Fibroblast of villous mesenchyme (primary cell): ENCODE measurements at places on chromosomes 6 and 20.

- peak; percentile 19 for DNase-seq
Observed at GRCh38 chr6:143402721-143403336, 47.7 kb downstream of the ADAT2 start.

DNA sequence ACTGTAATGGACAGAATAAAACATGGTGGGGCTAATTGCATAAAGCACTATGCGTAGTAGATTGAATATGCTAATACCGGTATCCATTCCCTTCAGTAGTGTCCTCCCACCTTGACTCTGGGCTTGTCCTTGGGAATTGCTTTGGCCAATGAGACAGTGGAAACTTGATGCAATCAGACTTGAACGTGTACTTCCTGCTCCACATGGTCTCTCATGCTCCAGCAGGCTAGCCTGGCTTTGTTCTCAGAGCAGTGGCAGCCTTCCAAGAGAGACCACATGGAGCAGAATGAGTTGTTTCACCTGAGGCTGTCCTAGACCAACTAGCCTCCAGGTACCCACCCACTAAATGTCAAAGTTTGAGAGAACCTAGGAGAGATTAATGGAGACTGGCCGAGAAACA lies 37.0 kb upstream of the BTBD3 start:
- peak; percentile 7 for DNase-seq

DNA sequence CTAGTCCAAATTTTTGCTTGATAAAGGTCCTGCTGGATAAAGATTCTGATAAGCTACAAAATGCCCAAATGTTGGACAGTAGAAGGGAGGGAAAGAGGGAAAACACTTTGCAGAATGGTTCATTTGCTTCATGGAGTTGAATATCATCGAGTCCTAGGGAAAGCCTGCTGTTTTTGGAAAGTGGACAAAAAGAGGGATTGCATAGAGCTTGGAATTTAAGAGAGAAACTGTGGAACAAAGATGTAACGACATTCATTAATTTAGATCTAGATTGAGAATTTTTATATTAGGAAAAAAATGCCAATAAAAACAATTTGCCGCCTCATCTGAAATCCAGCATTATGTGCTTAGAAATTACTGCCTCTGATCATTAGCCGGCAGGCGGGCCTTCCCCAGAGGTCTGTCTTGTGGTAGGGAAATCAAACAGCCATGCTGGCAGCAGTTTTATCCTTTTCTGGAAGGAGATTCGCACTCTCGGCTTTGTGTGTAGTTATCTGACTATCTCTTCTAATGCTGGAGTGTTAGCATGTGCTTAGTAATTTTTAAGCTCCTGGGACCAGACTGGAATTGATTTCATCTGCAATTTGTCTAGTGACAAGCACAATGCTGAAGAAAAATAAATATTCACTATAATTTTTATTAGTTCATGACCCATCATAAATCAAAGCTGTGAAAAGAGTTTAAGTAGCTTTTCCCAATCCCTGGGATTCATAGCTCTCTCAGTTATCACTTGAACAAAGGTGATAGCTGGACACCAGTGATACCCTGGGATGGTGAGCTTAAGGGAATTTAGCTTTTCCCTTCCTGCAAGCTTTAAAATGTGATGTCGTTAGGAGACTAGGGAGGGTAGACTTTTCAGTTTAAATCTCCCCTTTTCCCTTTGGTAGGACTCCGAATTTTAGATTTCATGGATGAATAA lies 329.5 kb downstream of the PRL start:
- DNase-seq: no peak

DNA sequence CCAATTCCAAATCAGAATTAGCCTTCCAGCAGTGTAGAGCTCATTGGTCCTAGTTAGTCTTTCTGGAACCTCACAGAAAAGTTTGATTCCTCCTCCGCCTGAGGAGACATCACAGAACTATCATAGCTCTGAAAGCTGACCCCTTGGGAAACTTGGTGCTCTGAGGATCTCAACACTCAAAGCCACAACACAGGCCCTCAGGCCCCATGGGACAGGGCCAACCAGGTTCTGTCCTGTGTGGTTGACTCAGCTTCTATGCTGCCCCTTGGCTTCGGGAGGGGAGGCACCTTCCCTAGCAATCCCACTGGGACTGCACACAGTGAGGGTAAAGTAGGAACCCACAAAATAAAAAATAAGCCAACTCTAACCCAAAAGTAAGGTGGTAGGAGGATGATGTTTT lies 237.5 kb upstream of the ECI2 start:
- no peak for DNase-seq

GRCh38 chr6:134863763-134864510 lies 86.0 kb downstream of the ALDH8A1 start:
- DNase-seq: no peak
